Hematopoietic multipotent progenitor cell treated with erythropoietin and hydrocortisone succinate and interleukin-3 and kit ligand, for 8 days (in vitro differentiated cells): ENCODE measurements at places on chromosomes 12 and 14.

DNA sequence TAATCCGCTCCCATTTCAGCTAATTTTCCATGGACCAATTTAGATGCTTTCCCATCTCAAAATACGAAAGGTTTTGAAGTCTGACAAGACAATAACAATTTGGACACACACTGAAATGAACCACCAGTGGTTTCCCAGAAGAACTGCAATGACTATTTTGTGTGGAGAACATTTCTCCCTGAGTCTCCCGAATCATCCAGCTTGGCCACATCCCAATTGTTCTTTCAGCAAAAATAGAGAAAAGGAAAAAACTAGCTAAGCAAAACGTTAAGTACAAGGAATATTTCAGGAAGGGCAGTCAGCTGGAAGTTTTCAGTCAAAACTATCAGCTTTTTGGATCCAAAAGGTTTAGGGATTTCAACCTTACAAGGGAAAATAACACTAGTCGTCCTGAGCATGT lies 390.6 kb downstream of the KCNH5 start:
- no peak for DNase-seq

DNA sequence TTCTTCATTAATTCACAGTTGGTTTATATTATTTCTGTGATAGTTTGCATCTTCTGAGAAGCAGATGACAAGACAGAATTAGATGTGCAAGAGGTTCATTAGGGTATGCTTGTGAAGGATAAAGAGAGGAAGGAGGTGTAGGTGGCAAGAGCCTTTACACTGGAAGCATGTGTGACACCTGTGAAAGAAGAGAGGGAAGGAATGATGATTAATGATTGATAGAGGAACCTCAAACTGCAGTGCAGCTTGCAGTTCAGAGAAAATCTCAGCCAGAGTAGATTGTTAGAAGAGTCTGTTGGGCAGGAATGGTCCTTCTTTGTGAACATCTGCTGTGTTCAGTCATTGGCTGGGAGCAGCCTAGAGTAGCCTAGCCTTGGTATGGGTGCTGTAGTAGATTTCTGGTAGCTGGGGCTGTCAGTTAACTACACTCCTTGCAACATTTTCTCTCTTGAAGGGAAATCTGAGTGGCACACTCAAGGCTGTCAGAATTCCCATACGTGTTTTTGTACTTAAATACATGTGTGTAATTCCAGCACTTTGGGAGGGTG lies 9.0 kb downstream of the RCOR1 start:
- no peak for DNase-seq

GRCh38 chr12:96422192-96422591 lies 22.0 kb upstream of the CDK17 start:
- DNase-seq: peak; percentile 59

DNA sequence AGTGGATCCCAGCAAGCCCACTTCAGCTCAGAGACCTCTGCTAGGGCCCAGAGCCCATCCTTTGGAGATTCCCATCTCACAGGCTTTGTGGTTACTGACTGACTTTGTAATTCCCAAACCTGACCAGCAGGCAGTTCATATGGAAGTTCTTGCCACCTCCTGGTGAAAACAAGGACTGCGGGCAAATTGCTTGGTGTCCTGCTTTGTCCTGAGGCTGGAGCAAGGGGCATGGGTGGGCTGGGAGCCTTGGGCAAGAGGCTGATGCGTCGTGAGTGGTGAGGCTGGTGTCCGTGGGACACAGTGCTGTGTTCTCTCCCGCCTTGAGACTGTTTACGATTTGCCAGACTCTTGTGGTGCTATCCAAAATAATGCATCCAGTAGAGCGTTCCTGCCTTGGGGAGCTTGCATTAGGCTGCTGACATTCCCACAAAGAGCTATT lies 91.0 kb downstream of the LRRC74A start:
- DNase-seq: peak; percentile 63

- no peak for DNase-seq
Measured at GRCh38 chr12:121524196-121524916, 56.5 kb downstream of the KDM2B start.

DNA sequence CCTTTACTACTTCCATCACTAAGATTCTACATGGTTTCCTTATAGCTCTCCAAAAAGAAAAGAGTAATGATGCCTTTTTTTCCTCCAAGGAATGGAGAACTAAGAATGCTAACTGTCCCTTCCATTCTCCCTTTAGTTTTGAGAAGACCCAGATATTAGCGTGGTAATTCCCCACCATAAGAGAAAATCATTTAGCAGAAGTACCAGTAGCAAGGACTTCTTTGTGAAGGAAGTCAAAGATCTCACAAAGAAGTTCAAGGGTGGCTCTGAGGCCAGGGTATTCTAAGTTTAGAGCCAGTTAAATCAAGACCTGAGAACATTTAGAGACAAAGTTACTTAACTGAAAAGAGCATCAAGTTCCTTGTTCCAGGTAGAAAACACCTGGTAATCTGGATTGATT lies 7.3 kb downstream of the USP15 start:
- no peak for DNase-seq

DNA sequence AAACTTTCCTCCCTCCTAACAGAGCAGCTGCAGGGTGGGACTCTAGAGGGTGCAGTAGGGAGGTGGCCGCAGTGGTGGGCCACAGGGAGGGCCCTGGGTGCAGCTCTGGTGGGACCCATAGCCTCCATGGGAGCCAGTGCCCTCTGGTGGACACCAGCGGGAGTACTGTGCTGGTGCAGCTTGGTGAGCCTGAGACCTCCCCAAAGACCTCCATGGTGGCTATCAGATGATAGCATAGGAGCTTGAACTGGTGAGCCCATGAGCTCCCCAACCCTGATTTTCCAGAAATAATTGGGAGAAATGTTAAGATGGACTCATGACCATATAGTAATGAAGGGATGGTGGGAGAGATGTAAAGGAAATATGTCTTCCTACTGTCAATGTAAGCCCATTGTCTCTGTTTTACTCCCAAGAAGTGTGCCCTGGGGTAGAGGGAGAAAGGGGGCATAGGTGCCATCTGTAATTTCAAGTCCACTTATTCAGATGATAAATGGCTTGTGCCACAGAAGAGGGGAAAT lies 98.7 kb downstream of the GAS2L3 start:
- peak; percentile 53 for DNase-seq

GRCh38 chr12:118541934-118542333 lies 165.6 kb downstream of the SUDS3 start:
- DNase-seq: no peak

DNA sequence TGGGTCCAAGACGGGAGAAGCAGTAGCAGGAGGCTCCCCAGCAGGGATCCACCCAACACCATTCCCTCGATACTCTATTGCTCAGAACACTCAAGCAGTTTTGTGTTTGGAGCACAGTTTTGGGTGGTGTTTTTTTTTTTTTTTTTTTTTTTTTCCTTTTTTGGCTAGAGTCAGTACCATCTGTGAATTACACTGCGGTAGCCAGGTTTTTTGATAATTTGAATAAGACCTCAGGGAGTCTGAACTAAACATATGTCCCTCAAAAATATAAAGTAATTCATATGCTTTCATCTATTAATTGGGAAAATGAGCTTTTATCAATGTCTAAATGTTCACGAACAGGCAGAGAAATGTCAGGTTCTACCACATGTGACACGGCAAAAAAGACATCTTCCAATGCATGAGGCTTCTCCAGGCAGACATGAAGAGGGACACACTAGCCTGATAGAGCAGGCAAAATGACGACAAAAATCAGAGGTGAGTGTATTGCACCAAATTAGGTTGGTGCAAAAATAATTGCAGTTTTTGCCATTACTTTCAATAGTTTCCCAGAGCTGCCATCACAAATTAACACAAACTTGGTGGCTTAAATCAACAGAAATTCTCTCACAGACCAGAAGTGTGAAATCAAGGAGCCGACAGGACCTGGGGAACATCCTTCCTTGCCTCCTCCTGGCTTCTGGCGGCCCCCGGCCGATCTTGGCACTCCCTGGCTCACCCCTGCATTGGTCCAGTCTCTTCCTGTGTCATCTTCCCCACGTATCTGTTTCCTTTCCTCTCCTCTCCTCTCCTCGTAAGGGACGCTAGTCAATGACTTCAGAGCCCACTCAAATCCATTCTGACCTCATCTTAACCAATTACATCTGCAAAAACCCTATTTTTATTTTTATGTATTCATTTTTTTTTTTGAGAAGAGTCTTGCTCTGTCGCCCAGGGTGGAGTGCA lies 33.9 kb downstream of the FOXN3 start:
- no peak for DNase-seq
